Transverse colon (tissue), 4 donors: ENCODE measurements at places on chromosomes 7 and 10. TPM values are rescaled to one million over a fixed set of nuclear protein-coding genes. Genes with fewer than 3 reads are reported as not detected.
A peak's percentile ranks its signal among the peaks of the same experiment; 100 is the strongest.

DNA sequence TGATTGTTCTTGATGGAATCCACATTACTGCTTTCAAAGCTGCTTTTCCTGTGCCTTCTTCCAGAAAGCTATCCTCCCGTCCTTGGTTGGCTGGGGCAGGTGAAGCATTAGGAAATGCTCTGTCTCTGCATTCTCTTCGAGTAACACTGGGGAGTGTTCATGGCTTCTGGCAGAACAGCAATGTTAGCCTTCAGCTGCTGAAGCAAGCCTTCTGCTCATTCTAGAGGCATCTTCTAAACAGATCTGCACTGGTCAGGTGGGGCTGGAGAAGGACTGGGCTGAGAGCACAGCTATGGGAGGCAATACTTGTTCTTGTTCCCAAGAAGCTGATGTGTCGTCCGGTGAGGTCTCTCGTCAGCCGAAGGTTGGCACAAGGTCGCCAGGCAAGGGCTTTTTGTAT lies 80.6 kb downstream of the MGMT start:
- H3K27ac ChIP-seq: no peak overlapping the region
- H3K4me3 ChIP-seq: no peak overlapping the region
- H3K27me3 ChIP-seq: no peaks in the 10 kb centered on the region
- no peaks in the 10 kb centered on the region for H3K36me3 ChIP-seq

DNA sequence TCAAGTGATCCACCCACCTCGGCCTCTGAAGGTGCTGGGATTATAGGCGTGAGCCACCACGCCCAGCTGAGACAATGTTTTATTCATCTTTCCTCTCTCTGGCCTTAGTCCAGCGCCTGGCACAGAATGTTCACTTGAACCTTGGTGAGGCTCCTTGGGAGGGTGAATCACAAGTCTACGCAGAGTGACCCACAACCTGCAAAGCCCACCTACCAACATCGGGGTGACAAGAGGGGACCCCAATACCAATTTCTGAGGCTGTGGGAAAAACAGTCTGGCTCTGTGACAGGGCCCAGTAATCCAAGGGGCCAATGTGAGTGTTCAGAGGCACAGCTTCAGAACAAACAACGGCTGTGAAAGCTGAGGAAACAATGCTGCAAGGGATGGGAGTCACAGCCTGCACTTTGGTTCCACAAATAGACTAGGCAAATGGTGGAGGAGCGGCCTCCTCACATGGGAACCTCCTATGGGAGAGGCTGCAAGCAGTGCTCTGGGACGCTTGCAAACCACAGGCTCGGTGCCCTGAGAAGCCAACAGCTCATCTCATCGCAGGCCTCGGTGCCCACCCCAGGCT lies 5.6 kb upstream of the MALSU1 start:
- no peak overlapping the region for H3K4me3 ChIP-seq
- H3K27ac ChIP-seq: no peak overlapping the region
- no peak for DNase-seq
- no peaks in the 10 kb centered on the region for H3K36me3 ChIP-seq
- no peaks in the 10 kb centered on the region for H3K4me1 ChIP-seq

- peak; percentile 78 for DNase-seq
- no peaks in the 10 kb centered on the region for H3K36me3 ChIP-seq
- no peaks in the 10 kb centered on the region for H3K4me1 ChIP-seq
- H3K27me3 ChIP-seq: peaks cover 14% of the 10 kb centered on the region
- H3K4me3 ChIP-seq: no peak overlapping the region
- peak overlapping the region; percentile 18 for H3K27ac ChIP-seq
Observed at GRCh38 chr7:98418636-98419315, 17.9 kb upstream of the BAIAP2L1 start.

DNA sequence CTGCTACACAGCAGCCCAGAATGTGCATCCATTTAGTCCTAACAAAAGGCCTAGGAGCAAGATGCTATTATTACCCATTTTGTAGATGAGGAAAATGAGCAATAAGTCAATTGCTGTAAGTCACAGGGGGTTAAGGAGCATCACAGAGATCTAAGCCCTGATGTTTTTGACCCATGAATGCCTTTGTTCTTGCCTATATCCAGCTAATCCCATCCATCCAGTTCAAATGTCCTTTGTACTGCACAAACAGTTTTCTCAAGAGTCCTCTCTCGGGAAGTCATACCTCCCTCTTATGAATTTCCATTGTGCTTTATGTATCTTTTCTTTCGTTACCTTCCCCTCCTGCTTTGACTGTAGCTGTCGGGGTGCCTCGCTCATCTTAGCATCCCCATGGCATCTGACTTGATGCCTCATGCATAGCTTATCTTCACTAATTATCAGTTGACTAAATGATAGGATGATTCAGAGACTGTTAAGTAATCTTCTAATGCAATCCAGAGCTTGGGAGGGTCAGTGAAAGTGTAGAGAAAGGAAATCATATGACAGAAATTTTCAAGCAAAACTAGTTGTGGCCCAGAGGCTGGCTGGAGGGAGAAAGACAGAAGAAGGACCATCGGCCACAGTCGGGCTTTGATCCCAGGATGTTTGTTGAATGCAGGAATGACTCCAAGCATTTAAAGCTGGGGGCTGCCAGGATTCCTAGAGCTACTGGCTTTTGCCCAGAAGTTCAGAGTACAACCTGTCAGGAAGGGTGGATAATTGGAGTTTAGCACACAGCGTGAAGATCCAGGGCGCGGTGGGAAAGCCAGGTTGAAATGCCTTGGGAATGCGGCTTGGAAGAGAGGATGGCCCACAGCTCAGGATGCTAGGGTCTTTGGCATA lies 23.5 kb downstream of the BLVRA start:
- DNase-seq: no peak
- H3K36me3 ChIP-seq: no peaks in the 10 kb centered on the region
- no peak overlapping the region for H3K4me3 ChIP-seq
- peak overlapping the region; percentile 17 for H3K27ac ChIP-seq
- H3K4me1 ChIP-seq: peaks cover 10% of the 10 kb centered on the region
- no peaks in the 10 kb centered on the region for H3K27me3 ChIP-seq

DNA sequence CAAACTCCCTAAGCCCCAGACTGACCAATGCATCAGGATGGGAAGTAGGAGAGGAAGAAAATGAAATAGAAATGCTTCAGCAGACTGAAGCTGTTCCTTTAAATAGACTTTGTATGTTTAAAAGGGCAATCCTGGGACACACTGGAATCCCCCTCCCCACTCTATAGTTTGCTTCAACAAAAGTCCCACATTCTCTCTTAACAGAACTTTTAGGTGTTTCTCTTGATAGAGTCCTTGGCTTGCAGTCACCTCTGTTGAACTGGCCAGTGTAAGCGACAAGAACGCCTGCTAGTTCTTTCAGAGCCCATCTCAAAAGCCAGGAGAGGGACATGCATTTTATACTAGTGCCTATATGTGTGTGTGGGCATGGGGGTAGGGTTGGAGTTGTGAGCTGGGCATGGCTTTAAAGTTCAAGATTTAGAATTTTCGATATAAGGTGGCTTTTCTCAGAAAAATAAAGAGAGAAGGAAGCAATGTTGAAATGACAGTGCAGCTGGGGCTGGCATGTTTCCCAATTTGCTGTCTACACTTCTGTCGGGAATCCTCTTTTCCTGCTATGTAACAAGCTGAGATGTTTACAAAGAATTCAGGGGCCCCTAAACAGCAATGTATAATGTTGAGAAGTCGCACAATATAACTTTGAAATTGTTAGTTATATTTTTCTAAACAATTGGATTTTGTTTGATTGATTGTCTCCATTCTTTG lies 2.1 kb downstream of the TBX20 start:
- H3K36me3 ChIP-seq: no peaks in the 10 kb centered on the region
- no peak overlapping the region for H3K4me3 ChIP-seq
- no peak for DNase-seq
- H3K4me1 ChIP-seq: peaks cover 8% of the 10 kb centered on the region
- peaks cover 100% of the 10 kb centered on the region for H3K27me3 ChIP-seq

GRCh38 chr10:11822026-11822756 lies 965 bp upstream of the PROSER2 start:
- H3K36me3 ChIP-seq: no peaks in the 10 kb centered on the region
- H3K27ac ChIP-seq: no peak overlapping the region
- H3K27me3 ChIP-seq: peaks cover 28% of the 10 kb centered on the region
- peaks cover 10% of the 10 kb centered on the region for H3K4me1 ChIP-seq
- no peak for DNase-seq
- H3K4me3 ChIP-seq: no peak overlapping the region

PKD2L1 gene
- 1.9 TPM for total RNA-seq

ERVW-1 gene
- total RNA-seq: not detected

DNA sequence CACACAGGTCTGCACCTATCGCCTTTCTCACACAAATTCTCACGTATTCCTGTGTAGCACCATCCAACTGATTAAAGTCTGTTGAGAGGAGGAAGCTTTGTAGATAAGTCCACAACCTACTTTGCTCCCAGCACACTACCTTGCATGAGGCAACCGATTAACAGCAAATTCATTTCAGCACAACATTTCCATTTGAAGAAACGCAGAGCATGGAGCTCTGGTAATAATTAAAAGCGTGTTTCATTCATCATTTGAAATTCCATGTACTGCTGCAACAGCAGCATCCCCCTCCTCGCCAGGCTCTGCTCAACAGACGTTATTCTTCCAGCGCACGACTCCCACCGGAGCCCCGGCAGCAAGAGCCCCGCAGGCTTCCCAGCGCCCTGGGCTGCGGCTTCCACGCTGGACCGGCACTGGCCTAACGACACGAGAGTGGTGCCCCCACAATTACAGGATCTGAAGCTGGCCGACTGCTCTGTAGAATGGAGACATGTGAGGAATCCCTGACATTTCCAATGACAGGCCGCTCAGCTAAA lies 118.8 kb downstream of the DIP2C start:
- DNase-seq: no peak
- H3K4me3 ChIP-seq: no peak overlapping the region
- H3K27me3 ChIP-seq: no peaks in the 10 kb centered on the region
- H3K27ac ChIP-seq: peak overlapping the region; percentile 74
- no peaks in the 10 kb centered on the region for H3K36me3 ChIP-seq
- no peaks in the 10 kb centered on the region for H3K4me1 ChIP-seq

MOGAT3 gene
- total RNA-seq: 43.8 TPM

GRCh38 chr7:95766086-95766485 lies 6.3 kb upstream of the DYNC1I1 start:
- no peak overlapping the region for H3K27ac ChIP-seq
- no peak for DNase-seq
- no peak overlapping the region for H3K4me3 ChIP-seq
- no peaks in the 10 kb centered on the region for H3K36me3 ChIP-seq

H2BK1 gene
- total RNA-seq: not detected

GRCh38 chr7:41459623-41460261 lies 243.1 kb downstream of the INHBA start:
- no peak overlapping the region for H3K4me3 ChIP-seq
- H3K36me3 ChIP-seq: no peaks in the 10 kb centered on the region
- no peaks in the 10 kb centered on the region for H3K4me1 ChIP-seq
- H3K27me3 ChIP-seq: no peaks in the 10 kb centered on the region

- H3K36me3 ChIP-seq: no peaks in the 10 kb centered on the region
- peak; percentile 34 for DNase-seq
- H3K4me1 ChIP-seq: peaks cover 5% of the 10 kb centered on the region
- H3K27ac ChIP-seq: peak overlapping the region; percentile 45
- H3K27me3 ChIP-seq: no peaks in the 10 kb centered on the region
- no peak overlapping the region for H3K4me3 ChIP-seq
Observed at GRCh38 chr10:124074501-124075109, 18.8 kb downstream of the CHST15 start.

GRCh38 chr7:19121977-19122588 lies 4.6 kb upstream of the TWIST1 start:
- H3K36me3 ChIP-seq: no peaks in the 10 kb centered on the region
- H3K27ac ChIP-seq: no peak overlapping the region
- H3K4me3 ChIP-seq: no peak overlapping the region
- H3K27me3 ChIP-seq: peaks cover 71% of the 10 kb centered on the region
